ENCODE measurements at places on chromosomes 12 and 14.
A peak's percentile ranks its signal among the peaks of the same experiment; 100 is the strongest.

DNA sequence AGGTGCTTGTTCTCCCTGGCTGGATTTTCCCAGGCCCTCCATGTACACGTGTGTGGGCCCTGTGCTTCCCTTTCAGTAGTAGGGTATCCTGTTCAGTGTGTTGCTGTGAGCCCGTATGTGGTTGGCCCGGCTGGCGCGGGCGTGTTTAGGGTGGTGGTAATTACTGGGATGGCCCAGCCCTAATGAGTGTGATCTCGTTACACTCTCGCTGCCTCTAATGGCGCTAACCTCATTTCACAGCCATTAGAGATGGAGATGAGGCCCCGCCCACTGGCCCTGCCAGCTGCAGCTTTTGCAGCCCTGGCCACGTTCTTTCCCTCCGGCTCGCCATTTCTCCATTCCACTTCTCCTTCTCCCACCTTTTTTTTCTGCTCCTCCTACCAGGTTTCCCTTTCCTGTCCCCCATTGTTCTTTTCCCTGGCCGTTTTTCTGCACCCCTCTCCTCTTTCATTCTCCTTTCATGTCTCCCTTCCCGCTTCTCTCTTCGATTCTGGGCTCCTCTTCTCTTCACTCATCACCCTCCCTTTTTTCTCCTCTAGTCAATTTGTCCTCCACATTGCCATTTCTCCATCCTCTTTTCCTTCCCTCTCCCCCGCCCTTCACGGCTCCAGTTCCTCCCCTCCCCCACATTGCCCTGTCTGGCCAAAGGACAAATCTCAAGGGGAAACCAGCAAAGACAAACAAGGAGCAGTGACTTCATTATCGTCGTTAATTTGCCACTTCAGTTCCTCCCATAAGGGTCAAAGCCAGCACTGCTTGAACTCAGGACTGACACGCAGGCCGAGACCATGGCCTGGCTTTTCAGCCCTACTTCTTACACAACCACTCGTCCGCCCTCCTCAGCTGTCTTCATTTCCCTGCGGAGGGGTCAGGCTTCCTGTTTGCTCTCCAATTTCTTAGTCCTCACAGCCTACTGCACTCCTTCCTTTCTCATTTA, 6.8 kb downstream of the ZFHX2 start:
- no peak for DNase-seq

DNA sequence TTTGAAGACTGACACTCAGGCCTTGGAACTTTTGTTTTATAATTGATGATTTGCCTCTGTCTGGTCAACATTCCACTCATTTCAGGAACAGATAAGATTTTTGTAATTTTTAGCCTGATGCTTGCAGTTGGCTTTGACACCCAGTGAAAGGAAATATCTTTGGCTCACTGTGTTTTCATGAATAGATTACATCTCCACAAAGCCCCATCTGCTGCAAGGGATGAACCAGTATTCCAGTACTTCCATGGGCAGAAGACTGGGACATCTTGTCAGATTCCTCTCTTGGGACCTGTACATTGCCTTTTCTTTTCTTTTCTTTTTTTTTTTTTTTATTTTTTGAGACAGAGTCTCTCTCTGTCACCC, 28.4 kb downstream of the GSG1 start:
- DNase-seq = no peak

DNA sequence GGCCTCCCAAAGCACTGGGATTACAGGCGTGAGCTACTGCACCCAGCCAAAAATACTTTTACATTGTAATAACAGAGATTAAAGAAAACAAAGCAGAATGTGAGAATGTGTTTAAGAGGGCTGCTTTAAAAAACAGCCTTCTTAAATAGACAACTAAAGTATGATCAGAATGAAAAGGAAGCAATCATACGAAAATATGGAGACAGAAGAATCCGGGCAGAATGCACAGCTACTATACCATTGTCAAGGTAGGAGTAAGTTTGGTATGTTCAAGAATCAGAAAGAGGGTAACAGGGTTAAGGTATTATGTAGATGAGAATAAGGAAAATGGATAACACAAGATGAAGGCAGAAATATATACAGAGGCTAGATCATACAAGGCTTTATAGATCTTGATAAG, 8.5 kb downstream of the SEC23A start:
- DNase-seq = no peak

DNA sequence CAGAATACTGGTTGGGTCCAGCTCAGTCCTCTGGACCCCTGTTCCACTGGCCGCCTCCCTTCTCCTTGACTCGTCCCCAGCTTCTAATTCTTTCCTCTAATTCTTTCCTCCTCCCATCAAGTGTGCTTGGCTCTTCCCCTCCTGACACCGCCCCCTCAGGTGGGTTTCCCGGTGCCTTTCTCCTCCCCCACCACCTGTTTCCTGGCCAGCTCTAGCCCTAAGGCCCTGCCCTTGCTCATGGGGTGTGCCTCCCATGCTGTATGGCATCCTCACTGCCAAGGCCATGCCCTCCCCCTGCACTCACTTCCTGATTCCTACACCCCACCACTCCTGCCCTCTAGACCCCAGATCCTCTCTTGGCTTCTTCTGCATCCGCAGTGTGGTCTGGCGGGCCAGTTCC, 12.1 kb upstream of the EML1 start:
- no peak for DNase-seq

GRCh38 chr12:32444895-32445294, 45.5 kb downstream of the FGD4 start:
- DNase-seq = no peak

DNA sequence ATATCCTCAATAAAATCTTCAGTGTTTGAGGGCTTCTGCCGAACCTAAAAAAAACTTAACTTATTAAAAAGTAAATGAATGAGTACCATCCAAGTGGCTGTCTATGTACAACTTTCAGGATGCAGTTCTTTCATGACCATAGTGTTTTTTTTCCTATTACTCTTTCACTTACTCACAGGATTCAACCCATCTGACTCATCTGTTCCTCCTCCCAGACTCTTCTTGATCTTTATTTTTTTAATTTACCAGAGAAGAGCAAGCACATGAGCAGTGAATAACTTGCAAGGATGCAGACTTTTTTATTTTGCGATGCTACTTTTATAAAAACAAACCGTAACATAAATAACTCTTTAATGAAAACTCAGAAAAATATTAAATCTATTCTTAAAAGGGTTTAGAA, 24.5 kb downstream of the RECQL start:
- DNase-seq = no peak

- no peak for DNase-seq
Observed at GRCh38 chr12:9951026-9951675, 19.0 kb upstream of the CLEC2A start.

DNA sequence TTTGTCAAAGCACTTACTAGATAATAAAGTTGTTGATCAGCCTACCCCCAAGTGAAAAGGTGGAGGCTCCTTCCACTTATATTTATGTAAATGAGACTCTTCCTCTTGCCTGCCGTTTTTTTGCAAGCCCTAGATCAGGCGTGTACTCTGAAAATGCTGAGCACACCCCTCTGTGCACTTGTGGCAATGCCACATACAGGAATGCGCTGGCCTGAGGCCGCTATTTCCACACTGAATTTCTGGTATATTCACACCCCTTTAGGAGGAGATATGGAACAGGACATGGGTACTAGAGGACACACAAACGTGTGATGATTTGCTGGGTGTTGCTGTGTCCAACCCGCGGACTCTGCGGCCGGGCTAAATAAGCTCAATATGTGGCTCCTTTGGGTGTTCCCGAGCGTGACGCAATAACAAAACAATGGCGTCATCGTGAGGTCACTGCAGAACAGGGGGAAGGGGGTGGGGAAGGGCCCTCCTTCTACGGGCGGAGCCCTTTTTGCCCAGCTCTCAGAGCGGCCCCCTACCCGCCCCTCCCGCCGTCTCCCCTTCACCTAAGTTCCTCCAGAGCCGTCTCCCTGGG, 554 bp upstream of the TSPAN31 start:
- DNase-seq = peak; percentile 77

DNA sequence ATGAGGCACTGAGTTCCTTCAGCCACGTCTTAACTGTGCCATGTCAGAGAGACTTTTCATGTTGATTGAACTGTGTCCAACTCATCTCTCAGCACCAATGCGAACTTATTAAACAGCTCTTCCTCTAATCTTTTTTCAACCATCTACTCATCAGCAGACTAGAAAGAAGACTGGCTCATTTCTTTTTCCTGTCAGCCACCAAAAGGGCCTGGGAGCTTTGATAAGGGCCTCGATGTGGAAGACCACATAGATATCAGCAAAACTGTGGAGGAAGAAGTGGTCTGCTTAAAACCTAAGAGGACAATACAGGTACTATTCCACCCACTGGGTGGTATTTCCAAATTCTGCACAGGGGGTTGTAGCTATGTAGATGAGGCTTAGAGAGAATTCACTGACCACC, 3.6 kb upstream of the PLXNC1 start:
- DNase-seq = no peak

GRCh38 chr14:96964726-96965415, 167.7 kb downstream of the VRK1 start:
- DNase-seq = no peak

GRCh38 chr14:70107309-70107708, 81.4 kb downstream of the SLC8A3 start:
- DNase-seq = no peak

DNA sequence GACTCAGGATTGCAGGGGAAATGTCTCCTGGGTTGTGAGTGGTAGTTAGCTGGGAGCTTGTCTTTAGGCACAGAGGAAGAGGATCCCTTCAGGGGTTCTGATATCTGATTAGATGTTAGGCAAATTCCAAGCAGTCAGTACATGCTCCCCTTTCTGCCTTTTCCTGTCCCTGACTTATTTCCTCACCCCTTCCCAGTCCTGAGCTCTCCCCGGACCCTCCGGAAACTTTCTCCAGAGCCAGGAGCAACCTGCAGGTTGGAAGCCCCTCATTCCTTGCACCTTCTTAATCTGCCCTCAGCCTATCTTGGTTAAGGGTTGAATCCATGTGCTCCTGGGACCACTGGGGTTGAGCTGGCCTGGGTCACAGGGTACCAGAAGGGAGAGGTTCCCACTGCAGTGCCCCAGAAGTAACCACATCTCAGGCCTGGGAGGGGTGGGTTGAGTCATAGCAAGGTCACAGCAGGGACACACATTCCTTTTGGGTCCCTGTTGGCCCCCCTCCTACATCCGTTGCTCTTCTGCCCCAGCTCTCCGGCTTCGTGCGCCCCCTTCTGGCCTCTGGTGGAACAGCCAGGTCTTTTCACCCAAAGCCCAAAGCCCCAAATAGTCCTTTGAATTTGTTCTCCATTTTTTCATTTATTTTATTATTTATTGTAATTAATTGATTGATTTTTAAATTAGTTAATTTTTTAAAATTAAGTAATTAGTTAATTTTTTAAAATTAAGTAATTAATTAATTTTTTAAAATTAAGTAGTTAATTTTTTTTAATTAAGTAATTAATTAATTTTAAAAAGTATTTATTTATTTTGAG, 1.8 kb downstream of the IGFBP6 start:
- peak; percentile 86 for DNase-seq

GRCh38 chr14:69573831-69574262, 824 bp downstream of the CCDC177 start:
- no peak for DNase-seq

DNA sequence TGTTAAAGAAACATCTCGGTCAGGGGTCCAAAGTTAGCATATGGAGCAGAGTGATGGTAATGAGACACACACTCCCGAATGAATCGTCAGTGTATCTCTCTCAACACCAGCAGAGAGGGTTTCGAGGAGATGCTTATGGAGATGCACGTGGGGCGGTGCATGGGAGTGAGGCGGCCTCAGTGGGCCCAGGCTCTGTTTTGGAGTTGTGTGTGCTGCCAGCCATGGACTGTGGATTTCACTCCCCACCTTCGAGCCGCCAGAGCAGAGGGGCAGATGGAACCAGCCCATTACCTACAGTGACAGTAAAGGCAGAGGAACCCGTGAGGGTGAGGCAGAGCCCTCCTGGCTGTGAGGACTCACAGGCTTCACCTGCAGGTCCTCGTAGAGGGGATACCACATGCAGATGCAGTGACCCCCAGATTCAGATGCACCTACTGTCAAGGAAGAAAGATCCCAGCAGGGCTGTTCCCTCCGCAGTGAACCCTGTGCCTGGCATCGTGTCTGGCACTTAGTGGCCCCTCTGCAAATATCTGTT, 68.2 kb downstream of the WDR20 start:
- DNase-seq = no peak

DNA sequence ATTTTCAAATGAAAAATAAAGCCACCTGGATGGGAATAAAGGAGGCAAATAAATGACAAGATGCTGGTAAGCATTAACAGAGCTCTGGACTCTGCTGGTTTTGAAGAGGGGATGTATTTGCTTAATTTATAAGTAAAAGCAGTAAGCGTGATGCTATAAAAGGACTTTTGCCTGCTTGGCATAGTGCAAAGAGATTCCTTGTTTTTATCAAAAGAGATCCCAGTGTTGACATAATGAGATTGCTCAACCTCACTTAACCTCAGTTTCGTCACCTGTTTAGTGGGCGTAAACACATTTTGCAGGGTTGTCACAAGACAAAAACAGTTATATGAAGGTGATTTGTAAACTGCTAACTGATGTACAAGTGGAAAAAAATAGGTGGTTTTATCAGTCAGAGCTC, 13.8 kb downstream of the ASCL1 start:
- DNase-seq = no peak

- DNase-seq = no peak
Observed at GRCh38 chr14:54299410-54300363, 97.1 kb upstream of the CDKN3 start.

GRCh38 chr12:4141348-4142270, 132.0 kb upstream of the CCND2 start:
- DNase-seq = no peak

GRCh38 chr12:50568338-50569091, 63.7 kb downstream of the DIP2B start:
- no peak for DNase-seq

GRCh38 chr14:77761205-77761931, 412 bp upstream of the SNW1 start:
- DNase-seq = peak; percentile 25

- no peak for DNase-seq
Observed at GRCh38 chr12:38556647-38557046, 240.1 kb downstream of the ALG10B start.

GRCh38 chr14:32043624-32044023, 33.5 kb upstream of the ARHGAP5 start:
- DNase-seq = no peak

DNA sequence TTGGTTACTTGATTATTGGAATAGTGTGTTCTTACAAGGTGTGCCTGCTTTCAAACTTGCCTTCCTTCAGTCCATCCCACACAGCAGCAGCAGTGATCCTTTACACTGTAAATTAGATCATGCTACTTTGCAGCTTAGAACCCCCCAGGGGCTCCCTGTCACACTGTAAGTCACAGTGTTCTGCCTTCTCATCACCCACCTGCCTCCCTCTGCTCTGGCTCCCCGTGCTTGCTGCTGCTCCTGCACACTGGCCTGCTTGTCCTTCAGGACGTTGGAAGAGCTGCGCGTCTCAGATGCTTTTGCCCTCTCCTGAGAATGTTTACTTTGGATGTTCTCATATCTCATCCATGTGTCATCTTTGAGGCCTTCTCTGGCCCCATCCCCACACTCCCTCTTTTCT, 27.3 kb downstream of the ZC3H14 start:
- DNase-seq = no peak

Data from CMK (cell line).